ENCODE measurements at places on chromosomes 7 and 10. TPM values are rescaled to one million over a fixed set of nuclear protein-coding genes. Genes with fewer than 3 reads are reported as not detected.

DNA sequence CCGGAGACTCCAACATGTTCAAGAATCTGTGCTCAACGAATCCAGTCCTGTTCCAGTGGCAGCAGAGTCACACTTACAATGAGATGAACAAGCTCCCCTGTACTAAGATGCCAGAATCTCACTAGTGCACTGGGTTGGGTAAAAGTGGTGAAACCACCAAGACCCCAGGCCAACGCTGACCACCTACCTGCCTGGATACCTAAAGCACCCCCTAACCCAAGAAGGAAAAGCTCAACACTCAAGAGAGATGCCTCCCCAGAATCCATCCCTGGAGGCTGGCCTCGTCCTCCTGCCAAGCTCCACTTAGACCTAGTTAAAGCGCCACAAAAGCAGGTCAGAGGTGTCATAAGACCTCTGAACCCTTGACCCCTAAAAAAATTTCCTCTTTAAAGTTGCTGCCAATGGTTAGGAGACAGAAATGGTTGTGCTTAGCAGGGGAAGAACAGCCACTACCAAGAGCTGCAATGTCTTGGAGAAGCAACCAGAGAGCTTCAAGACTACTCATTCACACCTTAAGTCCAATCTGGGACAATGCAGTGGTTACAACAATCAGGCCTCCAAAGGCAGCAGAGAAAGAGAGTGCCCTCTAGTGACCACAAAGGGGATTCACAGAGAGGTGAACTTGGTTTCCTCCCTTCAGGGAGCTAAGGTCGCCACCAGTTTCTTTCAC, 94.6 kb upstream of the MACROH2A2 start:
- H3K36me3 ChIP-seq: no peaks in the 10 kb centered on the region
- H3K27ac ChIP-seq: no peak overlapping the region
- peaks cover 7% of the 10 kb centered on the region for H3K4me1 ChIP-seq
- peaks cover 6% of the 10 kb centered on the region for H3K27me3 ChIP-seq

- H3K27ac ChIP-seq: no peak overlapping the region
- no peaks in the 10 kb centered on the region for H3K36me3 ChIP-seq
- H3K4me1 ChIP-seq: no peaks in the 10 kb centered on the region
- H3K27me3 ChIP-seq: no peaks in the 10 kb centered on the region
- H3K4me3 ChIP-seq: no peak overlapping the region
- DNase-seq: no peak
Observed at GRCh38 chr7:46619723-46620310, 698.7 kb upstream of the IGFBP3 start.

- H3K36me3 ChIP-seq: no peaks in the 10 kb centered on the region
- H3K4me1 ChIP-seq: no peaks in the 10 kb centered on the region
- no peak overlapping the region for H3K27ac ChIP-seq
- no peak overlapping the region for H3K4me3 ChIP-seq
Observed at GRCh38 chr10:34163075-34163905, 651.8 kb downstream of the PARD3 start.

- H3K36me3 ChIP-seq: no peaks in the 10 kb centered on the region
- H3K4me3 ChIP-seq: no peak within 1 kb of the TSS
- H3K27me3 ChIP-seq: peaks cover 17% of the 10 kb centered on the region
- no peak for DNase-seq
Observed at GRCh38 chr10:5499493-5500140, at the start of gene CALML5. Gene CALML5 (minus strand): TSS chr10:5499570. CDS start chr10:5499438, 132 bp downstream.

GRCh38 chr7:37759526-37759925, 76.0 kb downstream of the GPR141 start:
- H3K4me1 ChIP-seq: peaks cover 14% of the 10 kb centered on the region
- no peak overlapping the region for H3K27ac ChIP-seq
- no peak for DNase-seq
- no peak overlapping the region for H3K4me3 ChIP-seq
- H3K27me3 ChIP-seq: no peaks in the 10 kb centered on the region

GRCh38 chr7:115707258-115708012, 323.1 kb downstream of the TFEC start:
- no peak overlapping the region for H3K27ac ChIP-seq
- no peak overlapping the region for H3K4me3 ChIP-seq
- no peaks in the 10 kb centered on the region for H3K36me3 ChIP-seq
- H3K27me3 ChIP-seq: no peaks in the 10 kb centered on the region

DNA sequence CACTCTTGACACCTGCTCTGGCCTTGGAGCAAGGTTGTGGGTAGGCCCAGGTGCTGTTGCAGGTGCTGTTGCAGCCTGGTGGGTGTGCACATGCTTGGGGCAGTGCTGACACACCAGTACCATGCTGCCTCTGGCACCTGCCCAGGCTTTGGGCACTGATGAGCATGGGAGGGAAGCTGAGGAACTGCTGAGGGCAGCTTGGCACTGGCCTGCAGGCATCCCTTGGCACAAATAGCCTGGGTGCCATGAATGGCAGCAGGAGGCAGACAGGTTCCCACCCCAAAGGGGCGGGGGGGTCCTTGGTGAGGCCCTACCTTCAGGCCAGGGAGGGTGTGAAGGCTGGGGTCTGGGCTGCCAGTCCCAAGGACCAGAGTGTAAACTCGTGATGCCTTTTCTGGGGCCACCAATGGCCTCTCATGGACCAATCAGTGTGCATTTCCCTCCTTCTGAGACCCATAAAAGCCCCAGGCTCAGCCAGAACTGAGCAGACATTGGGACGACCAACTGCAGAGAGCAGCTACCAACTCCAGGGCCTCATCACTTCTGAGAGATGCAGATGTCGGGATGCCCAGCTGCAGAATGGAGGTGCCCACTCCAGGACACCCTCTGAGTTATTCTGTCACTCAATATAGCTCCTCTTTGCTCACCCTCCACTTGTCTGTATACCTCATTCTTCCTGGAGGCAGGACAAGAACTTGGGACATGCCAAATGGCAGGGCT, 547.4 kb downstream of the ZWINT start:
- H3K27ac ChIP-seq: no peak overlapping the region
- H3K4me1 ChIP-seq: no peaks in the 10 kb centered on the region
- H3K27me3 ChIP-seq: no peaks in the 10 kb centered on the region
- no peaks in the 10 kb centered on the region for H3K36me3 ChIP-seq
- no peak overlapping the region for H3K4me3 ChIP-seq

Gene SEMA3C
- 66.5 TPM for total RNA-seq
